Stimulated activated CD8-positive, alpha-beta memory T cell treated with anti-CD3 and anti-CD28 coated beads, Interleukin-4, amount 100 ng/mL, for 4 hours (primary cell): ENCODE measurements at places on chromosomes 4 and X.

DNA sequence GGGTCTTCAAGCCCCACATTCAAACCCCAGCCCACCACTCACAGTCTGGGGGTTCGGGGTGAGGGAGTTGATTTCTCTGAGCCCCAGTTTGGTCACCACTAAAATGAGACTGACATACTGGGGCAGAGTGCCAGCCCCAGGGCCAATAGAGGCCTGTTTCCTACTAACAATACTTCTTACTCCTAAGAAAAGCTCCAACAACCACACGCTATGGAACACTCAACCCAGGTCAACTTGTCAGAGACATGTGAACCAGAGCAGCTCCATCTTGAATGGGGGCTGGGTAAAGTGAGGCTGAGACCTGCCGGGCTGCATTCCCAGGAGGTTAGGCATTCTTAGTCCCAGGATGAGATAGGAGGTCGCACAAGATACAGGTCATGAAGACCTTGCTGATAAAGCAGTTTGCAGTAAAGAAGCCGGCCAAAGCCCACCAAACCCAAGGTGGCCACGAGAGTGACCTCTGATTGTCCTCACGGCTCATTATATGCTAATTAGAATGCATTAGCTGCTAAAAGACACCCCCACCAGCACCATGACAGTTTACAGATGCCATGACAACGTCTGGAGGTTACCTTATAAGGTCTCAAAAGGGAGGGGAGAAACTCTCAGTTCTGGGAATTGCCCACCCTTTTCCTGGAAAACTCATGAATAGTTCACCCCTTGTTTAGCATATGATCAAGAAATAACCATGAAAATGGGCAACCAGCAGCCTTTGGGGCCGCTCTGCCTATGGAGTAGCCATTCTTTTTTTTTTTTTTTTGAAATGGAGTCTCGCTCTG is 26.6 kb upstream of the HTRA3 start:
- no peak for DNase-seq

- DNase-seq = no peak
These were observed 32.6 kb upstream of the S100G start for GRCh38 chrX:16617382-16617781.

GRCh38 chrX:63675716-63676115 is 109.3 kb downstream of the ARHGEF9 start:
- DNase-seq = no peak

DNA sequence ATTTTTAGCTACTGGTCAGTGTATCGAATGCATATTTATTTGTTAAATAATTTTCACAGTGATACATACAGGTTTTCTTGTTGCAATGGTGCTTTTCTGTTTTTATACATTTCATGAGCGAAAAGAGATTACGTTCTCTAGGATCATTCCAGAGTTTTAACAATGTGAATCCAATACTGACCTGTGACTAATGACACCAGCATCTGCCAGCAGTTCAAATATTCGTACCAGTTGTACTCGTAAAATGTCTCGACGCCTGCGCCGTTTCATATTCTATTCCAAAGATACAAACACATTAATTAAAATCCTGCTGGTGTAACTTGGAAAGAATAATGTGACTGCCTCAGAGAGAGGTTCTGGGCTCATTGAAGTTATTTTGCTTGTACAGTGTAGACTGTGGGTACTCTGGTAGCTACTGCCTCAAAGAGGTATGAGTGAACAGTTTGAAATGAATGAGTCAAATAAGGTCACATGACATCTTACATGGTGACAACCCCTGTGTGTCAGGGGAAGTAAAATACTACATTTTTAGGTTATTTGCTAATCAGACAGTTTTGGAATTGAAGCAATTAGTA is 80.7 kb downstream of the ZAR1 start:
- no peak for DNase-seq

GRCh38 chr4:42655269-42655637 is 1.7 kb downstream of the ATP8A1 start:
- no peak for DNase-seq

DNA sequence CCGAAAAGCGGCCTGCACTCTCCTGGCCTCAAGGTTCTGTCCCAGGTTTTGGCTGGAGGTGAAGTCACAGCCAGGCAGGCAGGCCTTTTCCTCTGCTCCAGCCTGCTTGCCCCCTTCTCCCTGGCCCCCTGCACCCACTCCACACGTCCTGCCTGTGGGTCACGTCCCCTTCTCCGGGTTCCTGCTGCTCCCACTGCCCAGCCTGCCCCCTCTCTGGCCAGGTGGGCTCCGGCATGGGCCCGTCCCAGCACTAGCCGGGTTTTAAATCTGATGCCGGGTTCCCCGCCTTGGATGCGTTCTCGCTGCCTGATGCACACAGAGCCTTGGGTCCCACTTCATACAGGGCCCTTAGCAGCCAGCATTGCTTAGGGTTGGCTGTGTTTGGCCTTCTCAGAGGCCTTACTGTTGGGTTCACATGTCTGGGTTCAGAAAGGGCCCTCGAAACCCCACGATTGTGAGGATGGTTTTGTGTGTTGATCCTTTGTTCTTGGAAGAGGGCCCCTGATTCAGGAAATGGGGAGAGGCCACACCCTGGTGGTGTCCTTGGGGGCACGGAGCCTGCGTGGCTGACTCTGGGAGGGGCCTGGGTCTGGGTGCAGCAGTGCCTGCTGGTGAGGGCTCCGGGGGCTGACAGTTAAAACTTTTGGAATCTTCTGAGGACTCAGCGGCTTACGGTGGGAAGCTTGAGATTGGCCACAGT is 6.0 kb downstream of the CPZ start:
- DNase-seq = no peak

DNA sequence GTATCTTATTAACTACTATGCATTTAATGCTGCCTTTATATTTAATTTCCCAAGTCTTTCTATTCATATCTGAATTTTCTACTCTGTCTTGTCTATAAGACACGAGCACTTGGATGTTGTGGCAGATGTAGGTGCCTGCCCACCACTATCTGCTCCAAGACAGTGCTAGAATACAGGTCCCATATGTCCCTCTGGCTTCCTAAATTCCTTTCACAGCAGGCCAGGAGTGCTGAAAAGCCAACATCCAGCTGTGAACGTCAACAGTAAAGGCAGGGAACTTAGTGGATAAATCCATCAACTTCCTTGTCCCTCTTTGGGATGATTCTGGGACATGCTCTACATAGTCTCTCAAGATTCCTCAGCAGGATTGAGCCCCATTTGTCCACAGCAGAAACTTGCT is 245.1 kb upstream of the ETNPPL start:
- no peak for DNase-seq

DNA sequence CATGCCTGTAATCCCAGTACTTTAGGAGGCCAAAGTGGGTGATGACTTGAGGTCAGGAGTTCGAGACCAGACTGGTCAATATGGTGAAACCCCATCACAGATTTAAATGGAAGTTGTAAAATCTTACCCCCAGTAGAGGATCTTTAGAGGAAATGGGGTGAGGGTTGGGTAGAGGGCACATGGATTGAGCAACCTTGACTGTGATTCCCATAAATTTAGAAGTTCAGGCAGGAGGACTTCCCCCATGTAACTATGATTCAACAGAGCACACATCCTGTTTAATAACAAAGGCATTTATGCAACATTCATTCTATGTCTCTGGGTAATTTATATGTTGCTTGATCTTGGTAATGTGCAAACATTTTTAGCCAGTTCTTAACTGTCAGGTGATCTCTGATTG is 143.1 kb downstream of the RBM47 start:
- no peak for DNase-seq

DNA sequence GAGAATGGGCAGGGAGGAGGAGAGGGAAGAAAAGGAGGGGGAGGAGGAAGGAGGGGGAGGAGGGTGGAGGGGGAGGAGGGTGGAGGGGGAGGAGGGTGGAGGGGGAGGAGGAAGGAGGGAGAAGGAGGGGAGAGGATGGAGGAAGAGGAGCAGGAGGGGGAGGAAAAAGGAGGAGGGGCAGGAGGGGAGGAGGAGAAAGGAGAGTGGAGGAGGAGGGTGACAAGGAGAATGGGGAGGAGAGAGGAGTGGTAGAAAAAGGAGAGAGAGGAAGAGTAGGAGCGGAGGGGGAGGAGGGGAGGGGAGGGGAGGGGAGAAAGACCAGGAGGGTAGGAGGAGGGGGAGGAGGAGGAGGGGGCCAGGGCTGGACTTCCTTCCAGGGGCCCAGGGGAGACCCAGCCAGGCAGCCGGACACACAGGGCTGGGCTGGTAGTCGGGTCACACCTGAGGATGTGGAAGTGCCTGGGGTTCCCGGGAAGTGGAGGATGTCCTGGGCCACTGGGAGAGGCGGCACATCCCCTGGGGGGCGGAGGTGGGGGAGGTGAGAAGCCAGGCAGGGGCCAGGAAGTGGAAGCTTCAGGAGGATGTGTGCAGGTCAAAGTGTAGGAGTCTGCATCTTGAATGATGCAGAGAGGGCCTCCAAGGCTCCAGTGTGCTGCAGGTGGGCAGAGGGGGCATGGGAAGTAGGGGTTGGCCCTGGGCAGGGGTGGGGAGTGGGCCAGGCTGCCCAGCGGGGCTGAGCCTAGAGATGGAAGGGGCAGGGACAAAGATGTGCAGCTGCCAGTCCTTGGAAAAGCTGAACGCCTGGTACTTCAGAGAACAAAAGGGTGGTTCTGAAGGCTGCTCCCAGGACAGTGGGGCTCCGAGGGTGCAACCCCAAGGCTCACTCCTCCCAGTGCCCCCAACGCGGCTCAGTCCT is 18.8 kb downstream of the IL3RA start:
- DNase-seq = no peak

DNA sequence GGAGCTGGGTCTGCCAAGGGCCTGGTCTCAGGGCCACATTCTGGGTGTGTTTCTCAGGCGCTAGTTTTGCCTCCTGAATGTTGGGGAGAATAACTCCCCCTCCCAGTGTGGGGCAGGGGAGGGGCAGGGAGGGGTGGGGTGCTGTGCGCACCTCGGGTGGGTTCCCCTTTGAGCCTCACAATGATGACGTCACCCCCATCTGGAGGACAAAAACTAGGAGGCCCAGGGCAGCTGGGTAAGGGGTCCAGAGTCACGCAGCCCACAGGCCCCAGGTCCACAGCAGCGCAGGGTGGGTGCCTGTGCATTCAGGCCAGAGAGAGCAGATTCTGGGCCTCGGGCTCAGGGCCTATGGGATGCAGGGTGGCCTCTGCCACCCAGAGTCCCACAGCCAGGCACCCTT is 23.7 kb upstream of the HMX1 start:
- no peak for DNase-seq

DNA sequence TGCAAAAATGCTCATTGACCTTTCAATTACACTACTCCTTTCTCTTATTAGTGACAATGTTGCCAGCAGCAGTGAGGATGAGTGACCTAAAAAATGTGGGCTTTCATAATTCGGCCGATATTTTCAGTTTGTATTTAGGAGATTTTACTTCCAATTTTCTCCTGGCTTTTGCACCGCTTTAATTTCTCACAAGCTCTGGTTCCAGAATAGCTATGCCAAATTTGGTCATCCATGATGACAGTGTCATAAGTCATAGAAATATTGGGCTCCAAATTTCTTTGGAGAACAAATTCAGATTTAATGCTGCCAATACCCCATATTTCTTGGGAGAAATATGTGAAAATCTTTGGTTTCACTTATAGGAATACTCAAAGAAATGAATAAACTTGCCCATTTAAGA is 187.7 kb upstream of the HCCS start:
- no peak for DNase-seq

- DNase-seq = no peak
These were observed 581.9 kb upstream of the PITX2 start for GRCh38 chr4:111204797-111205196.

DNA sequence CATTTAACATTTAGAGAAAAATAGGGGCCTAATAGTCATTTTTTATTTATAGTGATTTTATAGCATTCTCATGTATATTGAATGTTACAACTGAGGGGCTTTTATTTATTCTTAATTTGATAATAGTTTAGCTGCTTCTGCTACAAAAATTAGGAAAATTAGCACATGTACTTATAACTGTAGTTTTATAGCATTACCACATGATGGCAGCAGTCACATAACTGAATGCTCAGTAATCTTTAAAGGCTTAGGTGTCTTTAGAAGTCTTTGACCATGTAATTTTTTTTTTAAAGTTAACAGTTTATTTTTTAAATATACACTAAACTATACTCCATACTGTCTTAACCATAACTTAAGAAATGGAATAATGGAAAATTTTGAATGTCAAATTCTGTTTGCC is 136.6 kb downstream of the STAG2 start:
- DNase-seq = no peak

DNA sequence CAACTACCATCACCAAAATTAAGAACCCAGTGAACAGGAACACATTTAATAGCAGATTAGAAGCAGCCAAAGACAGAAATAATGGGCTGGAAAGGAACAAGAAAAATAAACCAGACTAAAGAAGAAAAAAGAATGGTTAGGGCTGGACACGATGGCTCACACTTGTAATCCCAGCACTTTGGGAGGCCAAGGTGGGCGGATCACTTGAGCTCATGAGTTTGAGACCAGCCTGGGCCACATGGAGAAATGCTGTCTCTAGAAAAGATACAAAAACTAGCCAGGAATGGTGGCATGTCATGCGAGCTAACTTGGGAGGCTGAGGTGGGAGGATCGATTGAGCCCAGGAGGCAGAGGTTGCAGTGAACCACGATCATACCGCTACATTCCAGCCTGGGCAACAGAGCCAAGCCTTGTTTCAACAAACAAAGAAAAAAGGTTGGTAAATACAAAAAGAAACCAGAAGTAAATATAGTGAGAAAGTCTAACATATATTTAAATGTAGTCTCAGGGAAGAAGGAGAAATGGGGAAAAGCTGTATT is 102.0 kb downstream of the AFAP1 start:
- DNase-seq = no peak

DNA sequence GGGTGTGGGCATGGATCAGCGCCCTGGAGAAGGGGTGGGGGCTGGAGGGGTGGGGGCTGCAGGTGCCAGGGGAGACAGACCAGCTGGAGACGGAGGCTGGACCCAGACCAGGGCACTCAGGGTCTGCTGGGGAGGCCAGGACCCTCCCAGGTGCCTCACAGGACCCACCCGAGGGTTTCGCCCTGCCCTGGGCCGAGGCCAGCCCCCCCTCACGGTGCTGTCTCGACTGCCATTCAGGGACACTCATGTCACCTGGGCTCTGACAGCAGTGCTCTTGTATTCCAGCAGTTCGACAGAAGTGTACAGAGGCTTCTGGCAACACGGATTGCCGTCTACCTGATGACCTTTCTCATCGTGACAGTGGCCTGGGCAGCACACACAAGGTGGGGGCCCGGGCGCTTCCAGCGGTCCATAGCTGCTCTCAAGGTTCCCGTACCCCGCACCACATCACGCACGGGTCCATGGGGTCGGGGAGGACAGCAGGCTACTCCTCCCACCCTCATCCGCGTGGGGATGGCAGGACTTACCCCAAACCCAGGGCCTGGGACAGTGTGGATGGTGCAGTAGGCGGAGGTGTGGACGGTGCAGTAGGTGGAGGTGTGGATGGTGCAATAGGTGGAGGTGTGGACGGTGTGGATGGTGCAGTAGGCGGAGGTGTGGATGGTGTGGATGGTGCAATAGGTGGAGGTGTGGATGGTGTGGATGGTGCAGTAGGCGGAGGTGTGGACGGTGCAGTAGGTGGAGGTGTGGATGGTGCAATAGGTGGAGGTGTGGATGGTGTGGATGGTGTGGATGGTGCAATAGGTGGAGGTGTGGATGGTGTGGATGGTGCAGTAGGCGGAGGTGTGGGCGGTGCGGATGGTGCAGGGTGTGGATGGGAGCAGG is 18.1 kb downstream of the TMEM175 start:
- no peak for DNase-seq
